ENCODE measurements at places on chromosomes 3 and 15.

DNA sequence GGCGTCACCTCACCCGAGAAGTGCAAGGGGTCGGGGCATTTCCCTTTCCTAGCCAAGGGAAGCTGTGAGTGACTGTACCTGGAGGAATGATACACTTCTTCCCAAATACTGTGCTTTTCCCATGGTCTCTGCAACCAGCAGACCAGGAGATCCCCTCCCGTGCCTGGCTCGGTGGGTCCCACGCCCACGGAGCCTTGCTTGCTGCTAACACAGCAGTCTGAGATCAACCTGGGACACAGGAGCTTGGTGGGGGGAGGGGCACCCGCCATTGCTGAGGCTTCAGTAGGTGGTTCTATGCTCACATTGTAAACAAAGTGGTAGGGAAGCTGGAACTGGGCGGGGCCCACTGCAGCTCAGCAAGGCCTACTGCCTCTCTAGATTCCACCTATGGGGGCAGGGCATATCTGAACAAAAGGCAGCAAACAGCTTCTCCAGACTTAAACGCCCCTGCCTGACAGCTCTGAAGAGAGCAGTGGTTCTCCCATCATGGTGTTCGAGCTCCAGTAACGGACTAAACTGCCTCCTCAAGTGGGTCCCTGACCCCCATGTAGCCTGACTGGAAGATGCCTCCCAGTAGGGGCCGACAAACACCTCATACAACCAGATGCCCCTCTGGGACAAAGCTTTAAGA, 31.4 kb upstream of the ABHD5 start:
- no peak for DNase-seq

DNA sequence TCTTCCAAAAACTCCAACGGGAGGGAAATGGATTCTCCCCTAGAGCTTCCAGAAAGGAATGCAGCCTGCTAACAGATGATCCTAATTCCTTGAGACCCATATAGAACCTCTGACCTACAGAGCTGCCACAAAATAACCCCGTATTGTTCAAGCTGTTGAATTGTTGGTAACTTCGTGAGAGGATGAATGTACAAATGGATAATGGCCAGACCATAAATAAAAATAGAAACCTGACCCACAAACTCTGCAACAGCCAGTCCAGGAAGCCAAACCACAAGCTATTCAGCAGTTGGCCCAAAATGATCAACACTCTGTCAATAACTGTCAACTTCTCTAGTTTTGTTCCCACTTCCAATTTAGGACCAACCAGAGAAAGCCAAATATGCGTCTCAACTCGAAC, 414.0 kb upstream of the ZNF717 start:
- no peak for DNase-seq

DNA sequence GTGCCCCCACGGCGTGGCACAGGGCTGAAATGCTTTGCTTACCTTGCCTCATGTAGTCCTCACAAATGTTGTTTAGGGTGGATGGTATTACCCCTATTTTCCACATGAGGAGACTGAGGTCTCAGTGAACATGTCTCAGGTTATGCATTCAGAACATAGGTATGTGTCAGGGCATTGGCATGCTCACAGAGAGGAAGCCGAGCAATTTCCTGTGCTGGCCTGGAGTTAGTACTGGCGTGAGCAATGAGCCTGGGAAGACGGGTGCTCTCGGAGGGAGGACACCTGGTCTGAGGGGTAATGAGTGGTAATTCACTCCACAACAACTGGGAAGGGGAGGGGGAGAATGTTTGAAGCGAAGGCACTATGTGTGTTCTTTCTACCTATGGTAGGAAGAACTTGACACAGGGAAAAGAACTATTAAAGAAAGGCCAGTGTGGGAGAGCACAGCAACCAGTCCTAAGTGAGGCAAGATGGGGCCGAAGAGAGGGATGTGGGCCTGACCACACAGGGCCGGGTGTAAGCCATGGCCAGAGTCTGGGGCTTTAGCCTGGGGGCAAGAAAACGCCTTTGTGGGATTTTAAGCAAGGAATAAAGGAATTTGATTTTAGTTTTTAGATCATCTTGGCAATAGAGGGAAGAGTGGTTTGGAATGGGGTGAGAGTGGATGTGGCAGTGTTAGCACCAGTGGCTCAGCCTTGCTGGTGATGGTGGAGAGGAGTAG, 4.9 kb upstream of the FAM131A start:
- no peak for DNase-seq

GRCh38 chr3:107387555-107387954, 10.3 kb downstream of the CCDC54 start:
- no peak for DNase-seq

- DNase-seq = no peak
These were observed 62.4 kb upstream of the SLC24A5 start for GRCh38 chr15:48058371-48058770.

- DNase-seq = no peak
These were observed 53.4 kb downstream of the SIDT1 start for GRCh38 chr3:113585720-113586119.

DNA sequence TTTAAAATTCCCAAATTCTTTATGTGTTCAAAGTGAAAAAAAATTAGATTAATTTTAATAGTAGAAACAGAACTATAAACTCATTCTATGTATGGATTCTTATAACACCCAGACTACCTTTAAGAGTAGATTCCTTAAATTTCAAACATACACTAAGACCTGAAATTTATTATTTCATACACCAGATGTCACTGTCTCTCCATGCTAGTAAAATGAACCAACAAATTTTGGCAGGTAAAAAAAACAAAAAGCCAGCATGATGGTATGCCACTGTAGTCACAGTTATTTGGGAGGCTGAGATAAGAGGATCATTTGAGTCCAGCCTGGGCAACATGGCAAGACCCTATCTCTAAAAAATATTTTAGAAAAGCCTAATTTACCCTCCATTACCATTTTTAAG, 461.3 kb upstream of the NAALADL2 start:
- DNase-seq = no peak

DNA sequence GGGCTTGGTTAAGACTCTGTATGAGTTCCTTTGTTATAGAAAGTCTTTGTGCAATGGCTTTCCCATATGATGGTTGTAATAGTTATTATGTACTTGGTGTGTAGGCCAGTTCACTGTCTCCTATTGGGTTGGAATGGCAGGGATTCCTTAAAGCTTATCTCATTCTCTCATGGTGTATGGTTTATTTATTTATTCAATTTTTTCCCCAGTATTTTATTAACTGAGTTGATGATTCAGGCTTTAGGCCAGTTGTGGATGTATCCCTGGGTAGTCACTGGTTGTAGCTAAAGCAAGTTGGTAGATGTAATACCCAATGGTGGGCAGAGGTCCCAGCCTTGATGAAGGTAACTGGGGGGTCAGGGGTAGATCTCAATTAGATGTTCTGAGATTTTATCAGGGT, 349.4 kb downstream of the DOCK3 start:
- DNase-seq = no peak

DNA sequence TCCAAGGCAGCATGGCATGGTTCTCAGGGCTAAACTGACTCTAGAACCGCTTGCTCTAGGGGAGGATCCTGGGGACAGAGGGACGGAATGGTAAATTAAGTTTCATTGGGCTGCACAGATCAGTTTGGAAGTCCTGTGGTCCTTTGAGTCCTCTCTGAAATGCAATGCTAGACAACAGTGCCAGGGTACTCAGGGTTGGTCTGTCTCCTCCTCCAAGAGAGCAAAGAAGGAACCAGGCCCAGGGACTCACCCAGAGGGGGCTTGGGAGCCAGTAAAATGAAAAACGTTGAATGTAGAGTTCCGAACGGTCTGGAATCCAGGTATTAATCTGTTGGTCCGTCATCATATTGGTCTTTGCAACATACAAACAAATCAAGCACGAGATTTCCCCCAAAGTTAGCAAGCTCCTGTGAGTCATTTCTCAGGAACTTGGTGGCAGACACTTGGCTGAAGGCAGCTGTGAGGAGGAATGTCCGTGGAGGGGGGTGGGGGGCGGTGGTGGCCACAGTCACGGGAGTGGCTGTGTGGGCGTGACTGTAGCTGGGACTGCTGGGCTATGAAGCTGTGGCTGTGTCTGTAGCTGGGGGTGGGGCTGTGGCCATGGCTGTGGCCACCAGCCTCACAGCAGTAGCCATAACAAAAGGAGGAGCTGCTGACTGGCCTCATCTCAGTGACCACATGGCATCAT, 361.0 kb downstream of the SHQ1 start:
- no peak for DNase-seq

GRCh38 chr15:85849946-85850345, 55.2 kb upstream of the KLHL25 start:
- no peak for DNase-seq

- DNase-seq = no peak
These were observed 539 bp upstream of the PLCL2 start for GRCh38 chr3:16884084-16884747.

DNA sequence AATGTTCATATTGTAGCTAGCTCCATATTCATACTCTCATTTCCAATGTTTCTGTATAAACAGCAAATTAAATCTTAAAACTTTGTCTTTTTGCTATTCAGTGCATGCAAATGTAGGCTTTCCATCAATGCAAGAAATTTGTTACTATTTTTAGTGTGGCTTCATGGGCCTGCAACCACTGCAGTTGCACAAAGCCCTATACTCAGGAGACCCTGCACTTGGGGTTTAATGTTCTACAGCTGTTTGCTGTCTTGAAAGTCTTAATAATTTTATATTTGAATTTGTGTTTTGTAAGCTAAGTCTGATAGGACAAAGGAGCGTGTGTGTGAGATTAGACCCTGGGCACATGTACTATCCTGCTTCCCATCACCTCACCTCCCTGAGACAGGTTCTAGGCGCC, 9.6 kb downstream of the PYDC2 start:
- no peak for DNase-seq

DNA sequence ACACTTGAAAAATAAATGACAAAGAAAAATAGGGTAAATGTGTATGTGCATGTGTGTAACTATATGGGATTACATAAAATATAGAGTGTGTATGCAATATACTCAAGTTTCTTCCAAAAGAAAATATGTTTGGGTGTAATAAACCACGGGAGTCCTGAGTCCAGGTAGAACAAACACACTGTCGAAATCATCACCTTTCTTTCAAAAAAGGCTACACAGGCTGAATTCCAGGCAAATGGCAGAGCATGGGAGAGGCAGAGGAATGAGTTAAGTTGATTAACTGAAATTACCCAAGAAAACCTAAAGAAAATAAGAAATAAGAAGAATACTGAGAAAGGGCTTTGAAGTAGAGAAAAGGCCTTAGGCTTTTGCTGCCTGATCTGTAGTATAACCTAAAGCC, 26.1 kb downstream of the CEP152 start:
- DNase-seq = no peak

- DNase-seq = peak; percentile 5
These were observed 176.0 kb upstream of the BCHE start for GRCh38 chr3:166013073-166013679.

DNA sequence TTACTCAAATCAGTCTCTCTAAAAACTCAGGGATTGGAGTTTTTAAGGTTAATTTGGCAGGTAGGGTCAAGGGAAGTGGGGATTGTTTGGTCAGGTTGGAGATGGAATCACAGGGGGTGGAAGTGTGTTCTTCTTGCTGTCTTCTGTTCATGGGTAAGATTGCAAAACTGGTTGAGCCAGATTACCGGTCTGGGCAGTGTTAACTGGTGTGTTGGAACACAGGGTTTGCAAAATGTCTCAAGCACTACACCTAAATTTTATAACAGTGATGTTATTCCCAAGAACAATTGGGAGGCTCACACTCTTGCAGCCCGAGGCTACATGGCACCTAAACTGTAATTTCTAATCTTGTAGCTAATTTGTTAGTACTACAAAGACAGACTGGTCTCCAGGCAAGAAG, 425.4 kb downstream of the PLOD2 start:
- DNase-seq = no peak

DNA sequence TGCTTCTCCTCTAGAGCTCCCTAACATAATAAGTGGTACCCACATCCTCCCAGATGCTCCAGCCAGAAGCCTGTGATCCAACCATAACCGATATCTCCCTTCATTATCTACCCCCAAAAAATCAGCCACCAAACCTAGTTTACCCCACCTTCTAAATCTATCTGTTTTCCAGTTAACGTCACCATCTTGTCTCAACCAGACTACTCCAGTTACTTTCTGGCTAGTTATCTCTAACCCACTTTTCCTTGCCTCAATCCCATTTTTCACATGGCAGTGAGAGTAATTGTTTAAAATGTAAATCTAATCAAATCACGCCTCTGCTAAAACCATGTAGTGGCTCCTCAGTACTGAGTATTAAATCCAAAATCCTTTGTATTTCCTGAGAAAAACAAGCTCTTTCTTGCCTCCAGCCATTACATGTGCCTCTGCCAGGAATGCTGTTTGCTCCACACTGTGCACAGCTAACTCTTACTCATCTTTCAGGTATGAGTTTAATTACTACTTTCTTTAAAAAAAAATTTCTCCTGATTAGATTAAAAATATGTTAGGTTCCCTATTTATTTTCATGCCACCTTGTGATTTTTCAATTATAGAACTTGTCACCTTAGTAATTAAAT, 15.4 kb downstream of the CCDC54 start:
- DNase-seq = no peak

GRCh38 chr3:180804916-180805315, 107.6 kb upstream of the FXR1 start:
- DNase-seq = no peak

DNA sequence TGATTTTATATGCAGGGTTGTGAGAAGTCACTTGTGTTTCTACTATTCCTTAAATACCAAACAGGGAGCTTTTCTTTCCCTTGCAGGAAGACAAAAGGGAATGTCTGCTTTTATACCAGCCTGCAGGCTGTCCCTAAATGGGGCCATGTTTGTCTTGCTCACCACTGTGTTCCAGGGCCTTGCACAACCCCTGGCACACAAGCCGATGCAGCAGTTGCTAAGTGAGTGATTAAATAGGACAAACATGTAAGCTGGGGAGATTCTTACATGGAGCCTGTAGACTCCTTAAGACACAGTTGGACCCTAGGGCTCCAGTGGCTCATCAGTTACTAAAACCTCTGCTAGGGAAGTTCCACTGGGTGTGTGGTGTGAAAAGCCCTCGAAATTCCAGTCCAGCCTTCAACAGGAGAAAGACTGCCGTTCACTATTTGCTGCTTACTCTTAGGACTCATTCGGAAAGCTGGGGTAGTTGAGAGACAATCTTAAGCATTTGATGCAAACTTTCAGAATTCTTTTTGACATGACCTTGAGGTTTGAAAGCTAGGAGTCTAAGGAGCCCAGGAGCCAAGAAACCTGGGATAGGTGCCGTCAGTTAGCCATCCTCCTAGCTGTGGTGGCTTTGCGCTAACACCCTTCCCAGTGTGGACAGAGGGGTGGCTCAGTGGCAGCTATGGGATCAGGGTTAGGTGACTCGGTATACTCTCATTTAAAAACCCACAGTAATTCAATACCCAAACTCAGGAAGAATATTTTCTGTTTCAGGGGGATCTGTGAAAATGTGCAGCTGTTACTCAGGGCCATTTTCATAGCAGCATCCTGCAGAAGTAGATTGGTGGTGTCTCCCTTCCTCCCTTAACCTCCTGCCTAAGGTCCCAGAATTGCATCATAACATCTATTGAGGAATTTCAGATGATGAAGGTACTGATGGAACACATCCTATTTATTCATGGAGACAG, 39.1 kb downstream of the SYNM start:
- no peak for DNase-seq

DNA sequence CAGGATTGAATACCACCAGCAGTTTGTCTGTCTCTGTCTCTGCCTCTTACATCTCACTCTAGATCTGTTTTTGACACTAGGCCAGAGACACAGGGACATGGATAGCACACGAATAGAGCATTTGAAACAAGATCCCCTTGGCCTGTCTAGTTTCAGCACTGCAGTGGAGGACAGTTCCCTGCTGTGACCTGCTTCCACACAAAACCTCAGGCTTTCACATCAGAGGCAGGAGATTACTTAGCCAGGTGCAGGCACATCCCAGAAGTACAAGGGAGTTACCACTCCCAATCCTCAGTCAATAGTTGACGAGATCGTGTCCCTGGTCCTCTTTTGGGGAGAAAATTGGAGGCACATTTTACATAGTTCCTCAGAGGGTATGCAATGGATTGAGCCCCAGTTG, 34.0 kb upstream of the CCK start:
- no peak for DNase-seq
